ENCODE measurements at places on chromosomes 16 and 17. TPM values are rescaled to one million over a fixed set of nuclear protein-coding genes. Genes with fewer than 3 reads are reported as not detected.

Gene NEURL4
- total RNA-seq, result 44.9 TPM

Gene PRSS53
- 2.7 TPM for total RNA-seq

Gene USP43
- 18.4 TPM for total RNA-seq

Gene CHP2
- total RNA-seq, result 101 TPM

Gene ZNF205
- total RNA-seq, result 8.5 TPM

Gene VTN
- total RNA-seq, result 0.39 TPM

Gene OR1A2
- not detected for total RNA-seq

DNA sequence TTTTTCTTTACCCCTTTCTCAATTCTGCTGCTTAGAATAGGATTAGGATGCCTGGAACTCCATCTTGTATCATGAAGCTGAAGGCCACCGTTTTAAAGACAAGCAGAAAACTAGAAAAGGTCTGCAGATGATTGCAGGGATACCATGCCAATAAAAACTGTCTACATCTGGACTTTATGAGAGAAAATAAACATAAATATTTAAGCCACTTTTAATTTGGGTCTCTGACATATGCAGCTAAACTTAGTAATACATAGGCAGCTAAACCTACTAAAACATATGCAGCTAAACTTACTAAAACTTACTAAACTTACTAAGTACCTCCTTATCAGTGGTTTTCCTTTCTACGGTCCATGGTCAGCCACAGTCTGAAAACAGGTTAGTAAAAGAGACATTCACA is 48.4 kb downstream of the FBXL20 start:
- DNase-seq, result no peak

DNA sequence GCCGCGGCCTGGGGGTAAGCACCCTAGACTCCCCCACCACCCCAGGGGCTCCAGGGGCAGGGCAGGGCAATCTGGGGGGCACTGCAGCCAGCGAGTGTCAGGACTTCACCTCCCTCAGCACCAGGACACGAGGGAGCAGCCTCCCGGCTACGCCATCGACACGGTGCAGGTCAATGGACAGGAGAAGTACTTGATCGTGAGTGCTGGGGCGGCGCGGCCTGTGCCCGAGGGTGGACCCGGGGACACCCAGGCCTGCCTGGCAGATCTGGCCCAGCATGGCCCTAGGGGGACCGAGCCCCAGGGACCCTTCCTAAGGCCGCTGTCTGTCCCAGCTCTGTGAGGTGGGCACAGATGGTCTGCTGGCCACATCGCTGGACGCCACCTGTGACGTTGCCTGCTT is 3.1 kb upstream of the RHBDL1 start:
- DNase-seq, result no peak

DNA sequence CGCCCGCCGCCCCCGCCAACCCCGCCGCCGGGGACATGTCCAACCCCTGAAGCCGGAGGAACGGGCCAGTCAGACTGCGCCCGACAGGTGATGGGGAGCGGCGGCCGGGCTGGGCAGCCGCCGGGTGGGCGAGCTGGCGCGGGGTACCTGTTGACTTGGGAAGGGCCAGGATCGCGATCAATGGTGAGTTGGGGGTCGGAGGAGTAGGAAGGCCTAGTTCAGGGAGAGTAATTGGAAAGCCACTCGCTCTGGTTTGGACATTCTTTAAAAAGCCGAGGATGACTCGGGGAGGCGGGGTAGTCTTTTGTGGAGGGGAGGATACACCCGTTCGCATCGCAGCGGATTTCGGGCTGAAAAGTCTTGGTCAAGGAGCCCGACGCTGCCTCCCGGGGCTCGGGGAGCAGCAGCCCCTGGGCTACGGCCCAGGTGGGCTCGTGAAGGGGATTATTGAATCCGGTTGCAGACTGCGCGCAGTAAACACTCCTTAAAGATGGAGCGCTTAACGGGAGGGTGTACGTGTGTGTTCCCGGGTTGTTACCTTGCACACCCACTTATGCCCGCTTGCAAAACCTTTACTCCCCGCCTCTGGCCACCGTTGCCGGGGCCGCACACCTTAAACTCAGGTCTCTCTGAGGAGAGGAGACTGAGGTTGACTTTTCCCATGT is 123.8 kb downstream of the GOSR1 start:
- peak; percentile 37 for DNase-seq

GRCh38 chr17:32941419-32942032 is 13.6 kb downstream of the TMEM98 start:
- no peak for DNase-seq

DNA sequence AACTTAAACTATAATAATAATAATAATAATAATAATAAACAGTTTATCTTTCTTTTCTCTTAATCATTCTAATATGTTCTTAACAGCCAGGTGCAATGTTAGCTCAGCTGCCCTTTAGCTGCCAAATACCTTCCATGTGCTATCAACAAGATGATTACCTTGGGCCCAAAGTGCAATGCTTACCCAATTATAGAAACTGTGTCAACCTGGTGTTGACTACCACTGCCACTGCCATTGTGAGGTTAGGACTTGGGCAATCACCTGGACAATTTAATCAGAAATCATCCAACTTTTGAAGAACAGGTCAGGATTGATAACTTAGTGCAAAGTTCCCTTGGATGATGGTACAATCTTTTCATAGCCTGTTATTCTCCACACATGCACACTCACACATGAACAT is 371.8 kb upstream of the SALL1 start:
- no peak for DNase-seq

- DNase-seq, result no peak
Measured at GRCh38 chr16:67803894-67804293, 2.5 kb downstream of the RANBP10 start.

DNA sequence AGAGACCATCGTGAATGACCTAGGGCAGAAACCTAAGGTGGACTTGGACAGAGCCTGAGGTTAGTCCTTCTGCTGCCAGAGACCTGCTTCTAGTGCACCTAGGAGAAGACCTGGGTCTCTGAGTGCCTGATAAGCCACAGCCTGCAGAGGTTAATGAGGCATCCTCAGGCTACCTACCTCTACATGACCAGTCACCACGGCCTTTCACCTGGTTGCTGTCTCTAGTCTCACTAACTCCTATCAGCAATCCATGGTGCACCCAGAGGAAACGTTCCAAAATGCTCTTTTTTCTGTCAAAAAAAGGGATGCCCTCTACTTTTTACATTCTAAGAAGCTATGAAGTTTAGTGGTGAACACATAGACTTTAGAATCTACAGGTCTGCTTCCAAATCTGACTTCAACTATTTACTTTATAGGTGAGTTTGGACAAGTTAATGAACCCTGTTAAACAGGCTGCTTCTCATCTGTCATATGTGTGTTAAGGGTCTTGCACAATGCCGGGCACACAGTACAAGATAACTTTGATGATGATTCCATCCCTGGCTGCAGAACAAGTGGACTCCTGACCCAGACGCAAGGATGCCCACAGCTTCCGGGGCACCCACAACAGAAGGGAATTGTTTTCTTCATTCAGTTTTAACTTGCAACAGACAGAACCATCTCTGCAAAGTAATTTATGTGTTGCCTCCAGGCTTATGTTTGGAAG is 469.9 kb upstream of the CDH5 start:
- no peak for DNase-seq

DNA sequence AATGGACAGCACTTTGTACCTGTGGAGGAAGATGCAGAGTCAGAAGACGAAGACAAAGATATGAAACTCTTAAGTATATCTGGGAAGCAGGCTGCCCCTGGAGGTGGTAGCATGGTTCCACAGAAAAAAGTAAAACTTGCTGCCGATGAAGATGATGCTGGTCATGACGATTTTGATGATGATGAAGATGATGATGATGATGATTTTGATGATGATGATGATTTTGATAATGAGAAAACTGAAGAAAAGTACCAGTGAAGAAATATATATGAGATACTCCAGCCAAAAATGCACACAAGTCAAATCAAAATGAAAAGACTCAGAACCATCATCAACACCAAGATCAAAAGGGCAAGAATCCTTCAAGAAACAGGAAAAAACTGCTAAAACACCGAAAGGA is 268.5 kb upstream of the EEF2KMT start:
- no peak for DNase-seq

GRCh38 chr17:2081564-2081963 is 26.7 kb downstream of the HIC1 start:
- no peak for DNase-seq

GRCh38 chr17:36593656-36594316 is 2.1 kb downstream of the DHRS11 start:
- no peak for DNase-seq

DNA sequence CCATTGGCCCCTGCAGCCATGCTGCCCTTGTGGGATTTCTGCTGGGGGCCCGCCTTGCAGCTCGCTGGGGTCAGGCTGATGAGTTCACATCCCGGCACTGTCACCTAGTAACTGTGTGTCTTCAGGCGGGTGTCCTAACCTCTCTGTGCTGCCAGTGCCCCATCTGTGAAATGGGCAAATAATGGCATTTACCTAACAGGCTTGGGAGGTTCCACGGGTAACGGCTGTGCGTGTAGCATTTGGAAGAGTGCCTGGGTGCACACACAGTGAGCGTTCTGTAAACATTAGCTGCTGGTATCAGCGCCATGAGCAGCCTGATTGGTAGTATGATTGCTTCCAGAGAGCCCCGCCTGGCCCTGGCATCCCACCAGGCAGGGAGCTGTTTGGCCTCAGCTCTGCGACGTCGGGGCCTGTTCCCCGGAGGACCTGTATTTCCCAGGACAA is 167.3 kb upstream of the GSE1 start:
- peak; percentile 69 for DNase-seq

GRCh38 chr16:17304106-17304490 is 166.7 kb downstream of the XYLT1 start:
- no peak for DNase-seq

DNA sequence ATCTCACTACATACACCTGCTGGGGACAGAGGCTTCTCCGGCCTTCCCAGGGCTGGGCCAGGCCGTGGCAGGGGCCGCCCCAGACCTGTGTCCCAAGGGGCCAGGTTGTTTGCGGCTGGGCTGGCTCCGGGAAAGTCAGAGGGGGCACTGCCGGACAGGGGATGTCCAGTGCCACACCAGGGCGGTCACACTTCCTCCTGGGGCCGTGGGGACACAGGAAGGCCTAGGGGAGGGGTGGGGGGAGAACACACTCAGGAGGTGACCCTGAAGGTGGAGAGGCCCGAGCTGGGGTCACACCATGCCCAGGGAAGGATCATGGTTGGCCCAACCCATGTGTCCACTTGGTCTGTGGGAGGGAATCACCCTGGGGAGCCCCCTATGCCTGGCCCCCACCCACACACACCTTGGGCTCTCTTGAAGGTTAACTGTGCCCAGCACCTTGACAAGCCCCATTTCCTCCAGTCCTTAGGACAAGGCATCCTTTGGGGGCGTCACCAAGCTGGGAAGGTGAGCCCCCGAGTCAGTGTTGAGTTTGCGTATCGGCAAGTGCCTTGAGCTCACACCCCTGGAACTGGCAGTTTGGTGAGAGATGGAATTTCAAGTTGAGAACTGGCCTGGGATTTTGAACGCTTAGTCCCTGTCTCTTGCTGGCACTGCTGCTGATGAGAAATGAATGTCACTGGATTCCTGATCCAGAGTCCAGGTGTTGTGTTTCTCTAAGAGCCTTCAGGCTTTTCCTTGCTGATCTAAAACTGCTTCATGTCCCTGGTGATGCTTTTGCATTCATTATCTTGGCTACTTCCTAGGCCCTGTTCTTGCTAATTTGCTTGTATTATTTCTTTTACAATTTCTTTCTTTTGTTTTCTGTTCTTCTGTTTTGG is 7.7 kb upstream of the ACTG1 start:
- DNase-seq, result peak; percentile 56

DNA sequence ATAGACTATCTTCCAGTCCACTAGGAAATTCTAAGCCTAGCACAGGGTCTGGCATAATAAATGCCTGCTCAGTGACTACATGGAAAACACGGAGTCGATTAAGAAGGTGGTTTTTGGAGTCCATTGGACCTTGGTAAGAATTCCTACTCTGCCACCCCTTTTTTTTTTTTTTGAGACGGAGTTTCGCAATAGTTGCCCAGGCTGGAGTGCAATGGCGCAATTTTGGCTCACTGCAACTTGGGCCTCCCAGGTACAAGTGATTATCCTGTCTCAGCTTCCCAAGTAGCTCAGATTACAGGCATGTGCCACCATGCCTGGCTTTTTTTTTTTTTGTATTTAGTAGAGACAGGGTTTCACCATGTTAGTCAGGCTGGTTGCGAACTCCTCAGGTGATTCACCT is 123.2 kb downstream of the HS3ST2 start:
- DNase-seq, result no peak

DNA sequence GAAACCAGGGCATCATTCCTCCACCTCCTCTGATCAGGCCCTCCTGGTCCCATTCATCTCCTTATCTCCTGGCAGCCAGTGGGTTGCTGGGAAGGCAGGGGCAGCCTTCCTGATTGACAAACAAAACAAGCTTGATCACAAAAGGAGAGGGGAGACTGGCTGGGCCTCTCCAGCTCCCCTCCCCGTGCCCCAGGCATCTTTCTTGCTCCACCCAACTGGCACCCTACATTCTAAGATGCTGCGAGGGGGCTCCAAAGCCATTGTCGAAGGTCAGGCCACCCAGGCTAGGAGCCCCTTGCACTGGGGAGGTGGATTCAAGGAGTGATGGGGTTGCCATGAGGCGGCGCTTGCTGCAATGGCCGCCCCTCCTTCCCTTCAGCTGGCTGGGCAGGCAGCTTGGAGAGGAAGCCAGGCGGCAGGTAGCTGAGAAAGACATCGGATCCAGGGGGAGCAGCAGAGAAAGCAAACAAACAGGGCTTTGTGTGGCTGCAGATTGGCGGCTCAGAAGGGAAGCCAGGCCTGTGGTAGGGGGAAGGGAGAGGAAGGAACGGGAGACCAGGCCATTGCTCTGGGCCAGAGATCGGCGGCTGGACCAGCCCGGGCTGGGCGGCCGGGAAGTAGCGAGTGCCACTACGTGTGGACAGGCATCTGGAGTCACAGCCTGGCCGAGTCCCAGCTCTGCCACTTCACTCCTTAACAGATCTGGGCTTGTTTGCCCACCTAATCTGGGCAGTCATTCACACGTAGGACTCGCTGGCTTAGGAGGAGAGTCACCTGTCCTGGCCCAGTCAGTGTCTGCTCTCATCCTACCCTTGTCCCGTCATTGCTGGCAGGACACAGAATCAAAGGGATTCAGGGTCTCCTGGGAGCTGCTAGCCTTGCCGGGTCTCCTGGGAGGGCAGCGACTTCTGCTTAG is 12.3 kb downstream of the RAI1 start:
- DNase-seq, result peak; percentile 62

DNA sequence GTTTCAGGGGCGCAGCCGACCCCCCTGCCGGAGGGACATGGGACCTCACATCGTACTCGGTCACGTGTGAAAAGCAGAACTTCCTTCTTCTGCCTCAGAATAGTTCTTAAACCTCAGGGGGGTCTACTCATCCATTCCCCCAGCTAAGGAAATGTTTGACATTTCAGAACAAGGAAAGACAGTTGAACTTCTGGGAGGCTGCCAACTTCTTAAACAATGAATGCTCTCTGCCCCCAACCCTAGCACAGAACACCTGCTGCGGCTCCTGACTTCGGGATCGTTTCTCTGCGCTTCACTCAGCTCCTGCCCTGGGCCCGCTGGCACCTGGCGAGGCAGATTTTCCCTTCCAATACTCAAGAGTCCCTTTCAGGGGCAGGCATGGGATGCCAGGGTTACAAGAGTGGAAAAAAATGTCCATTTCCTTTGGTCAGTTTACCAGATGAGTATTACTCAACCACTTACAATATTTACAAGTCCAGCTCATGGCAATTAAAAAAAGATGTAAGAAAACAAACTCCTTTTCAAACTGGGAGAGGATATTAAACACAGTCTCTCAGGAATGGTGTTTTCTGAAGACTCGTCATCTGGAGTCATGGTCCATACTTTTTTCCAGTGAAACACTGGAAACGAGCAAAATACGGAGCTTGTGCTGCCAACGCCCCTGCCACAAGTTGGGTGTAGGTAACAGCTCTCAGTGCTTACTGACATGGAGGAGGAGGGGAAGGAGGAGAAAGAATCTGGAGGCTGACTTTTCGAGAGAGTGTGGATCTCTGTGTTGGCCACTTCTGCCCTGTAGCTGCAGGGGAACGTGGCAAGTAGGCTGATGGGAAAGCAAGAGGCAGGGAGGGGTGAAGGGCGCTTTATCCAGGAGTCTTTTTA is 235.7 kb downstream of the NTN1 start:
- no peak for DNase-seq

All from mucosa of descending colon (tissue), 3 donors.